Esophagus squamous epithelium (tissue), 5 donors: ENCODE measurements at places on chromosomes 2 and 18.

DNA sequence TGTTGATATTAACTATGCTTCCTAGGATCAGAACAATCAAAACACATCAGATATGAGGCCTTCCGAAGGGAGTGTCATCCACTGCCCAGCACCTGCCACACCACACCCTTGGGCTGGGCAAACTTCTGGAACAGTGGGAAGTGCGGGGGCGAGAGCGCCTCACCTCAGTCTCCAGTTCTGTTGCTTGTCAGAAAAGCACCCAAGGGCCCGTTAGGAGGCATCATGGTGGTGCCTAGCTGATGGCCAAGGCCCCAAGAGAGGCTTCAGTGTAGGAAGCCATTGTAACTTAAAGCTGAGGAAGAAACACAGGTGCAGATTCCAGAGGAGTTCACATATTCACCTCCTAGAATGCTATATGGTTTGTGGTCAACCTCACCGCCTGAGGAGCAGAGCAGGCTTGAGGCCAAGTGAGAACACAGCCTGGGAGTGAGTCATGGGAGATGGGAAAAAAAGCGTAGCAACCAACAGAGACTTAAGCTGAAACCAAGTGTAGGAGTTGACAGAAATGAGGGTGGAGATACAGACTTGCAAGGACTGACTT lies 85.1 kb upstream of the ATL2 start:
- H3K27ac ChIP-seq, result peak overlapping the region; percentile 85
- H3K4me3 ChIP-seq, result no peak overlapping the region
- no peaks in the 10 kb centered on the region for H3K36me3 ChIP-seq
- no peak for DNase-seq
- no peaks in the 10 kb centered on the region for H3K27me3 ChIP-seq

DNA sequence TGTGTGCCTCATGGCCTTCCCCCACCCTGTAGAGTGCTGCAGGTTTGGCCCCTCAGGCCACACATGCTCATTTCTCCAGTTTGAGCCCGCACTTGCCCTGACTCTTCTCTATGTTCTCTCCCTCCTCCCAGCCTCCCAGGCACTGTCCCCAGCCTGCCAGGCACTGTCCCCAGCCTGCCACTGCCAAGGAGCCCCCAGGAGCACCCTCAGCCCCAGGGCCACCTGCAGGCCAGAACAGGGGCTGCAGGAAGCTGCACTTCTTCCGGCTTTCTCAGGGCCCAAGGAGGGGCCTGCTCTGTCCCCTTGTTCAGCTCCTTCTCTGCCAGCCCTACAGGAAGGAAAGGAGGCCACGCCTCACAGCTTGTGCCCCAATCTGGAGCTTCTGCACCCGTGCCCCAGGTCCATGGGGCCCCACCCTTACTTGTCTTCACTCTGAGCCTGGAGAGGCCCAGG lies 31.6 kb downstream of the CYP26B1 start:
- no peaks in the 10 kb centered on the region for H3K27me3 ChIP-seq
- peak overlapping the region; percentile 78 for H3K27ac ChIP-seq
- peak overlapping the region; percentile 14 for H3K4me3 ChIP-seq
- peaks cover 14% of the 10 kb centered on the region for H3K4me1 ChIP-seq

GRCh38 chr18:3238742-3239141 lies 8.9 kb upstream of the MYL12A start:
- no peaks in the 10 kb centered on the region for H3K36me3 ChIP-seq
- no peak overlapping the region for H3K27ac ChIP-seq
- H3K4me3 ChIP-seq, result no peak overlapping the region

DNA sequence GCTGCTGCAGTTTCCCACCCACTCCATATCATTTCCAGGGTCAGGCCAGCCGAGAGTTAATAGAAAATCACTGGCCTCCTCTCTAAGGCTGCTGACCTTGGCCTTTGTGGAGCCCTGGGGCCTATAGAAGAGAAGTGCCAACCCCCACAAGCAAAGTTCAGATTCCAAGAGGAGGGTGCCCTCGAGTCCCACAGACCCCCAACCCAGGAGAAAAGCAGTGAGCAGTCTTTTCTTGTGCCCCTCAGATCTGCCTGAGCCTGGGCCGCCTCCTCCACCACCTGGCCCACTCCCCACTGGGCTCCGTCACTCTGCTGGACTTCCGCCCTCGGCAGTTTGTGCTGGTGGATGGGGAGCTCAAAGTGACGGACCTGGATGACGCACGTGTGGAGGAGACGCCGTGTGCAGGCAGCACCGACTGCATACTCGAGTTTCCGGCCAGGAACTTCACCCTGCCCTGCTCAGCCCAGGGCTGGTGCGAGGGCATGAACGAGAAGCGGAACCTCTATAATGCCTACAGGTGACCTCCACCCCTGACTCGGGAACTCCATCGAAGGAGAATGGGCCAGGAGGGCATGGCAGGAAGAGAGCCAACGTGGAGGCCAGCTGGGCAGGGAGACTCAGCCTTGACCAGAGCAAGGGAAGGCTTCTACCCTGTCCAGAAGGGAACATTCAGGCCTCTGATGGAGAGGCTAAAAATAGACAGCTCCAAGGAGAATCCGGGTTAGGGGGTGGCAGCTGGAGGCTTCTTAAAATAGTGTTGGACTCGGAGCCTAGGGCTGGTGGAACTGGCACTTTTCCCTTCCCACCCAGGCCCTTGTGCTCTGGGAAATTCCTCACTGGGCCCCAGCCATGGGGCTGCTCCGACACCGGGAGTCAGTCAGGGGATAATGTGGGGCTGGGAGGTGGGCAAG lies 6.2 kb downstream of the PKDCC start:
- H3K4me3 ChIP-seq, result peak overlapping the region; percentile 6
- H3K27me3 ChIP-seq, result no peaks in the 10 kb centered on the region
- H3K36me3 ChIP-seq, result no peaks in the 10 kb centered on the region
- no peak for DNase-seq

- DNase-seq, result no peak
- H3K27ac ChIP-seq, result no peak overlapping the region
- no peak overlapping the region for H3K4me3 ChIP-seq
- no peaks in the 10 kb centered on the region for H3K27me3 ChIP-seq
- no peaks in the 10 kb centered on the region for H3K4me1 ChIP-seq
- no peaks in the 10 kb centered on the region for H3K36me3 ChIP-seq
Observed at GRCh38 chr18:3552305-3552704, 102.3 kb downstream of the TGIF1 start.

DNA sequence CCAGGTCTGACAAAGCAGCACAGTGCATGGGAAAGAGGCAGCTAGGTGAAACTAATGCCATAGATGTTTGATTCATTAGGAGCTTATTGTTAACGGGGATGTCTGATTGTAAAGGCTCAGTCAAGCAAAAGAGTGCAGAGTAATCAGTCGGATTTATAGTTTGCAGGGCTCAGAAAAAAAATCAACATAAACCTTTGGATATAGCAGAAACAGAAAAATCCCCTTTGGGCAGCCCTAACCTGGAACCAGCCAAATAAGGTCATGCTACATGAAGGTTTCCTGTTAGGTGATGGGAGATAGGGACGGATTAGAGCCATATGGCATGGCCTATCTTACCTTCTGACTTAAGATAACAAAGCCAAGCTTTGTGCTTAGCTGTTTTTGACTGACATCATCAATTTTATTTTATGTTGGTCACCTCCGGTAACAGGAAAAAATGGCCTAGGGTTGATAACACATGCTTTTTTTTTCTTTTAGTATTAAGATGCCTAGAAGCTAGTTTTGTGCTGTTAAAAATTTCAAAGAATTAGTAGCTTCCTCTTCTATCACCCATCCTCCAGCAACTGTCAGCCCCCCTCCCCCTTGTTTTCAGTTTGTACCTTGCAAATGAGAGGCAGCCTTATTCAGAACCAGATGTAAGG lies 60.7 kb upstream of the ZEB2 start:
- peaks cover 19% of the 10 kb centered on the region for H3K4me1 ChIP-seq
- no peaks in the 10 kb centered on the region for H3K27me3 ChIP-seq
- no peak for DNase-seq
- H3K27ac ChIP-seq, result no peak overlapping the region
- H3K4me3 ChIP-seq, result no peak overlapping the region

DNA sequence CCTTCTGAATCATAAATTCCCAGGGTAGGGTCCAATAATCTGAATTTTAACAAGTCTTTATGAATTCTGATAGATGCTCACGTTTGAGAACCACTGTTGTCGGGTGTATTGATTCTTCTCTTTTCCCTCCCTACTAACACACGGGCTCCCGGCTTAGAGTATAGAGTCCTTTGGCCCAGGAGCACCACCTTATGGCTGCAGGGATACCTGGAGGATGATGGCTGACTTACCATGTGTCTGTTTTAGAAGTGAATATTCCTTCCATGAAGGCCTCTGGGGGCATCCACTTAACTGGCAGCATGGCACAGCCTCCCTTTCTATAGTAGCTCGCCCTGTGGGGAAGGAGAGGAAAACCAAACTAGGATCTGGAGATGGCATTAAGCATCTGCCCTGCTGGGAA lies 91.7 kb downstream of the CLIP4 start:
- no peaks in the 10 kb centered on the region for H3K27me3 ChIP-seq
- H3K27ac ChIP-seq, result no peak overlapping the region
- peaks cover 16% of the 10 kb centered on the region for H3K36me3 ChIP-seq
- DNase-seq, result no peak

- no peak overlapping the region for H3K27ac ChIP-seq
- no peaks in the 10 kb centered on the region for H3K27me3 ChIP-seq
- H3K36me3 ChIP-seq, result no peaks in the 10 kb centered on the region
- peak; percentile 3 for DNase-seq
Observed at GRCh38 chr18:75679331-75679730, 251.8 kb upstream of the SMIM21 start.

- peak overlapping the region; percentile 54 for H3K27ac ChIP-seq
- no peak for DNase-seq
- no peaks in the 10 kb centered on the region for H3K4me1 ChIP-seq
Observed at GRCh38 chr18:58653814-58654509, 17.3 kb upstream of the MALT1 start.

DNA sequence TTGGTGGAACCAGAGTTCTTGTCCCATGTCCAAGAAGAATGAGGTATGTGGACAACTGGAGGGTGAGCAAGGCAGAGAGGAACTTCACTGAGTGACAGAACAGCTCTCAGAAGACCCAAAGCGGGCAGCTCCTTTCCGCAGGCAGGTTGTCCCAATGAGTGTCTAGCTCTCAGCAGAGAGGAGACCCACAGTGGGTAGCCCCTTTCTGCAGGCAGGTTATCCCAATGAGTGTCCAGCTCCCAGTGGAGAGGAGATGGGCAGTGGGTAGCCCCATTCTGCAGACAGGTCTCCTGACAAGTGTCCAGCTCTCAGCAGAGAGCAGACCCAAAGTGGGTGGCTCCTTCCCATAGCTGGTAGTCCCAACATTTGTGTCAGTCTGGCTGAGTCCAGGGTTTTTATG lies 69.6 kb downstream of the SRBD1 start:
- peaks cover 11% of the 10 kb centered on the region for H3K36me3 ChIP-seq
- no peak overlapping the region for H3K4me3 ChIP-seq
- DNase-seq, result no peak
- no peaks in the 10 kb centered on the region for H3K4me1 ChIP-seq

DNA sequence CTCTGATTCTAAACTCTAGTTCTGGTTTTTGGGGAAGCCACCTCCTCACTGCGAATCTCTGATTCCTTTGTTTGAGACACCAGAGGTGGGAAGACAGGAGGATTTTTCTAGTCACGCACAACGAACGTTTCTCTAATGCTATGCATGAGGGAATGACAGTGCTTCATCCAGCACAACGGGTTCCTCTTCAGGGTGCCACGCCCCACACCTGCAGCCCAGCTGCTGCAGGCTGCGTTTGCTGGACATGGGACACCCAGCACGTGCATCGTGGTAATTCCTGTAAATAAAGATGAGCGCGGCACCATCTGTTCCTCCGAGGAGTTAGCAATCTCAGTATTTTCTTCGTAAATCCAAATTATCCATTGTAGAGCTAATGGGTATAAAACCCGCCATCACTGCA lies 37.5 kb upstream of the TPO start:
- H3K4me3 ChIP-seq, result peak overlapping the region; percentile 44
- no peaks in the 10 kb centered on the region for H3K27me3 ChIP-seq
- H3K36me3 ChIP-seq, result no peaks in the 10 kb centered on the region
- no peak for DNase-seq
- H3K27ac ChIP-seq, result no peak overlapping the region

GRCh38 chr2:203748331-203749126 lies 42.1 kb downstream of the CD28 start:
- no peaks in the 10 kb centered on the region for H3K36me3 ChIP-seq
- no peak overlapping the region for H3K4me3 ChIP-seq
- no peak for DNase-seq
- no peaks in the 10 kb centered on the region for H3K27me3 ChIP-seq
- H3K27ac ChIP-seq, result no peak overlapping the region
- H3K4me1 ChIP-seq, result no peaks in the 10 kb centered on the region

- H3K4me1 ChIP-seq, result peaks cover 83% of the 10 kb centered on the region
- DNase-seq, result no peak
- H3K4me3 ChIP-seq, result no peak overlapping the region
- peaks cover 5% of the 10 kb centered on the region for H3K36me3 ChIP-seq
Observed at GRCh38 chr2:205749078-205749477, 66.8 kb downstream of the NRP2 start.

DNA sequence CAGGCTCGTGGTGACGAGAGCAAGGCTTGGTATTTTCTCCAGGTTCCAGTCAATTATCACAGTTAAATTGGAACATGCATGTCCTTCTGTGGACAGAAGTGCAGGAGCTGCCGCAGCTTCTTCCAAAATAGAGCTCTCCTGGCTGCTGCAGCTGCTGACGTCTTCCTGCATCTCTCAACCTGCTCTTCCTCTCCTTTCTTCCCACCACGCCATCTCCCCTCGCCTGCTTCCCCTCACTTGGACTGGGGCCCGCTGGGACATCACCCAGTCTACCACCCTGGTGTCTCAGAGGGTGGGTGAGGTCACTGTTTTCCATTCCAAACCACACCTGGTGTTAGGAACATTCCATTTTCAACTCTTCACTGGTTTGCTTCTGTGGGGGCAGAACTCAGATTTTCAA lies 41.4 kb downstream of the SPP2 start:
- no peak for DNase-seq
- H3K4me3 ChIP-seq, result no peak overlapping the region
- H3K27me3 ChIP-seq, result no peaks in the 10 kb centered on the region
- no peak overlapping the region for H3K27ac ChIP-seq
- no peaks in the 10 kb centered on the region for H3K36me3 ChIP-seq

GRCh38 chr18:59094569-59094968 lies 45.1 kb upstream of the SEC11C start:
- no peak overlapping the region for H3K4me3 ChIP-seq
- no peak for DNase-seq
- H3K27ac ChIP-seq, result no peak overlapping the region
- H3K27me3 ChIP-seq, result no peaks in the 10 kb centered on the region
- H3K4me1 ChIP-seq, result no peaks in the 10 kb centered on the region
- no peaks in the 10 kb centered on the region for H3K36me3 ChIP-seq

DNA sequence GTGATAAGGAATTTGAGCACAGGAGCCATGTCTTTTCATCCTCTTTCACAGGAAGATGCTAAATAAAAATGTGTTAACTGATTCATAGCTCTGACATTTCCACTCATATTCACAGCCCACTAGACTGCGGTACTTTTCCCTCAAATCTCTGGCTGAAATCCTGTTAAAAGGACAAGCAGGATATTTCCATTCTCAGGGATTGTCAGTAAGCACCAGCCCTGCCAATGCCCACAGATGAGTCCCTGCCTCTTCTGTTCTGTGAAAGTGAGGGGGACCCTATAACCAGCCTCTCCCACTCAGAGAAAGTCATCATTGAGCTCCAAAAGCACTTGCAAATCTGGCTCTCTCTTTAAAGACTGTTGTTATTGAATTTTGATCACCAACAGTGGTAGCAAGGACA lies 440.5 kb downstream of the SETBP1 start:
- DNase-seq, result no peak
- H3K27ac ChIP-seq, result no peak overlapping the region
- H3K4me3 ChIP-seq, result no peak overlapping the region
- H3K27me3 ChIP-seq, result no peaks in the 10 kb centered on the region
- H3K36me3 ChIP-seq, result no peaks in the 10 kb centered on the region
- H3K4me1 ChIP-seq, result no peaks in the 10 kb centered on the region

- H3K27me3 ChIP-seq, result no peaks in the 10 kb centered on the region
- no peak overlapping the region for H3K4me3 ChIP-seq
- H3K4me1 ChIP-seq, result no peaks in the 10 kb centered on the region
- DNase-seq, result no peak
Observed at GRCh38 chr2:173414823-173415322, 60.2 kb downstream of the CDCA7 start.
